Cardiac muscle cell (in vitro differentiated cells and primary cell): ENCODE measurements at places on chromosomes 2 and 18.

DNA sequence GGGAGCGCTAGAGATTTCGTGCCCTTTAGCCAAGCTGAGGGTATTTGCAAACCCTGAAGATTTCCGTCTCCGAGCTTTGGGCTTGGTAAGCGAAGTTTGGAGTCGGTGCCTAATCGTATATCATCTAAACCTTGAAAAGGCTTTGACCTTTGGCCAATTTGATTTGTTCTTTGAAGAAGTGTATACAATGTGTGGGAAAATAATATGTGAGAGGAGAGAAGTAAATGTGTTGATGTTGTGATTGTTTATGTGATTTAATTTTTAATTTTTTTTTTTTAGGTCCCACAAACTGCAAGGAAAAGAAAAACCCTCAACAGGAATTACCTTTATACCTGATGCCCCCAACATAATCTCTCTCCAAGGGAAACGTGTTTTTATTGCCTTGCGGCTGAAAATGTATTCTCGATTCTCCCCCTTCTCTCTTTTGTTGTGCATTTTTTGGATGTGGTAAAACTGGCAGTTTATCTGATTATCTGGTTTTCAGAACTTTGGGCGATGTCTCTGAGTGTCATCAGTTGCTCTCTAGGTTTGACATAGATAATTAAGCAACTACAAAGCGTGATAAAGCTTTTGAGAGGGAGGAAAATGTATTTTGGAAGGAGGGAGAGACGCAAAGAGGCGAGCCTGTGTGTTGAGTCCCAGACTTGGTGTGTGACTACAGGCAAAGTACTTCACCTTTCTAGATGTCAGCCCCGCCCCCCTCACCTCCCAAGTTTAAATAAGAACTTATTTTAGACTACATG is 912 bp upstream of the FBXO11 start:
- DNase-seq: no peak

DNA sequence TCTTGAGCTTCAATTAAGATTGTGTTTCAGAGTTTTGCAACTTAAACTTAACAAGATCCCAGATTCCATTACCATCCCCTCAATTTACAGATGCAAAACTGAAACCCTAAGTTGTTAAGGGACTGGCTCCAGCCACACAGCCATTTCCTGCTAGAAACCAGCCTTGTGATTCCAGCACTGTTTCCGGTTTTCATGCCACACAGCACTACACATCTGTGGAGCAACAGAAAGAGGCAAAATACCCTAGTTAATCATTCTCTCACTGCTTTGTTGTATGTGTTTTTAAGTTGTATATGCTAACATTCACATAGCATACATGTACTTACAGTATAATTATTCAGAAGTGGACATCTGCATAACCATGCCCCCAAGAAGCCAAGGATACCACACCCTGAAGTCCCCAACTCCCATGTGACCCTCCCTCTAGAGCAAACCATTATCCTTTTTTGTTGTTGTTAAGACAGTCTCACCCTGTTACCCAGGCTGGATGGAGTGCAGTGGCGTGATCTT is 87.4 kb downstream of the MYO5B start:
- DNase-seq: no peak

DNA sequence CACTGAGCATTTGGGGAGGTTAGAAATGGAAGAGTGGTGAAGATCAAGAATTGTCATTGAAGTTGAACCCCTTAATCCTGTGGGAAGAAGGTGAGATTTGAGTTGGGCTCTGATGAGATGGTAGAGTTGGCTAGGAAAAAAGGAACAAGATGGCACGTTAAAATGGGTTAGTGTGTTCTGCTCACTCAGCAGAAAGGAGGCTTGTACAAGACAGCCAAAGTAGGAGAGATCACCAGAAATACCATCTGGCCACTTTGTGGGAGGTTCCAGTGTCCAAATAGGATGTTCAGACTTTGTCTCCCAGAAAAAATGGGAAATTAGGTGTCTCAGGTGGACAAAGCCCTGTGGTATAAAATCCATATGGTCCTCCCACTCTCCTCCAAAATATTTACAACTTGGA is 56.0 kb upstream of the SLC14A2 start:
- DNase-seq: no peak

DNA sequence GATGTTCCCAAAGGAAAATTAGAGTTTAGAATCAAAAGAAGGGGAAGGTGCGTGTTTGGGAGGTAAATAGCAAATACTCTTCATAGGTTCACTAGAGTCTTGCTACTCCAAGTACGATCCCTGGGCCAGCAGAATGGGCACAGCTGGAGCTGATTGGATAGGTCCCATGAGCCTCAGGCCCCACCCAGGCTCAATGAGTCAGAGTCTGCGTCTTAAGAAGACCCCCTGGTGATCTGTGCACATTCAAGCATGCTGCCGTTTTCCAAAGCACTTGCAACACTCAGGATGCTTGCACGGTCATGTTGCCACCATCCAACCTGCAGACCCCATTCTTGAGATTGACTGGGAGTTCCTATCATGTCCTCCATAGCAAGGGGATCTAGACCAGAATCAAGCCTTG is 40.5 kb downstream of the ABCG8 start:
- DNase-seq: no peak

GRCh38 chr2:136045835-136046570 is 60.6 kb upstream of the DARS1 start:
- no peak for DNase-seq

DNA sequence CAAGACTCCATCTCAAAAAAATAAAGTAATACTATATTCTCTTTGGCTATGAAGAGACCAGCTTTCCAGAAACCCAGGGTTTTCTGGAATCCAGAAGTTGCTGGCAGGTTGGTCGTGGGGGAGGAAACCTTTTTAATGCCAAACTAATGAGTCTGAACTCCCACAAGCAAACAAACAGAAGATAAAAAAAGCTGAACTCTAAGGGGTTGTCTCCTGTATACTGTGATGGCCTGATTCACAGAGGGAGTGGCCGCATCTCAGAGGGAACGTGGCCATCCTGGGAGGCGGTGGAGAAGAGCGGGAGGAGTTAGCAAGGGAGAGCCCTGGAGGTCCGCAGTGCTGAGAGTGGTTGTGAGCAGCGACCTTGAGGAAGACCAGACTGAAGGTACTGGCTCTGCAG is 36.1 kb downstream of the LIMS1 start:
- peak; percentile 73 for DNase-seq

DNA sequence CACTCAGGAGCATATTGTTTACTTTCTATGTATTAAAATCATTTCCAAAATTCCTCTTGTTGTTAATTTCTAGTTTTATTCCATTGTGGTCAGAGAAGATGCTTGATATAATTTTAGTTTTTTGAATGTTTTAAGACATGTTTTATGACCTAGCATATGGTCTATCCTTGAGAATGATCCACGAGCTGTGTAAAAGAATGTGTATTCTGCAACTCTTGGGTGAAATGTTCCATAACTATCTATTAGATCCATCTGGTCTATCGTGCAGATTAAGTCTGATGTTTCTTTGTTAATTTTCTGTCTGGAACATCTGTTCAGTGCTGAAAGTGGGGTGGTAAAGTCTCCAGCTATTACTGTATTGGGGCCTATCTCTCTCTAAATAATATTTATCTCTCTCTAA is 83.3 kb upstream of the EPAS1 start:
- no peak for DNase-seq

GRCh38 chr18:59996370-59996966 is 96.7 kb downstream of the PMAIP1 start:
- peak; percentile 60 for DNase-seq

DNA sequence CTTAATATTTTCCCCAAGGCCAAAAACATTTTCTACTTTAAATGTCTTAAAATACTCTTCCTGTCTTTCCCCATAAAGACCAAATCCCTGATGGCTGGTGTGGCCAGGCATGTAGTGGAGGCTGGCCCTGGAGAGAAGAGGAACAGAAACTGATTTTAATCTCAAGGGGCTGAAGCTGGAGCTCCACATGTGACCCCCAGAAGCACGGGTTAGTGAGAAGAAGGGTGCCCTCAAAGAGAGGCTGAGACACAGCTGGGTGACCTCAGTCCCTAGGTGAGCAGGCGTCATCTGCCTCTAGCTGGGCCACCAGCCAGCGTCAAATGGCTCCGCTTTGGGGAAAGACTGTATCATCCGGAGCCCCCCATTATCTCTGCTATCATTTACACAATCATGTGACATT is 19.3 kb upstream of the TMEM18 start:
- no peak for DNase-seq

GRCh38 chr18:5669585-5669984 is 125.8 kb upstream of the EPB41L3 start:
- no peak for DNase-seq

DNA sequence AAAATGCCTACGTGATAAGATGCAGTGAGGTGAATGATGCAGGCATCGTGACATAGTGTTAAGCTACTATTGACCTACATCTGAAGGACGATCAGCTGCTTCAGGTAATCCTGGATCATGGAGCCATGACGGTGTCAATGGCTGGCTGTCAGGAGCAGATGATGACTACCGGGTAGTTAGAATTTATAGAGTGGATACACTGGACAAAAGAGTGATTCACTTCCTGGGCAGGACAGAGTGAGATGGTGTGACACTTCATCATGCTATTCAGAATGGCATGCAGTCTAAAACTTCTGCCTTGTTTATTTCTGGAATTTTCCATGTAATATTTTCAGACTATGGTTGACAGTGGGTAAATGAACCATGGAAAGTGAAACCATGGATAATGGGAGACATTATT is 29.5 kb downstream of the METTL8 start:
- peak; percentile 33 for DNase-seq

DNA sequence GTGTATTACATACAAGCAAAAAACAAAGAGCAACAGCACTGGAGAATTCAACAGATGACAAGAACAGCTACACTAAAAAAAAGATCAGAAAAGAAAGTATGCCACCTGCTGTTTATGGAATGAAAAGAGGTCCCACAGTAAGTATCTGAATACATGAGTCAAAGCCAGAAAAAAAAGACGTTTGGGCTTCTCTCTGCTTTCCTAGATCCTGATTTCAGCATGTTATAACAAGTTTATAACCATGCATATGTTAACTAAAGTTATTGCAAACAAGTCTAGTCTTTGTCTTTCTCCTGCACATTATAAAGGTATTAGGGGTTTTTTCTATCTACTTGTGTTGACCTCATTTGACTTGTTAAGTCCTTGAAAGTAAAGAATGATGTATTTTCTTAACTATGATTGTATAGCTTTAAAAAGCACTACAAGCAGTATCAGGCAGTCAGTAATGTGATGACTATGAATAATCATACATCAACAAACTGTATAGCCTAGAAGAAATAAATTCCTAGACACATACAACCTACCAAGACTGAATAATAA is 108.5 kb upstream of the COL5A2 start:
- DNase-seq: peak; percentile 89

DNA sequence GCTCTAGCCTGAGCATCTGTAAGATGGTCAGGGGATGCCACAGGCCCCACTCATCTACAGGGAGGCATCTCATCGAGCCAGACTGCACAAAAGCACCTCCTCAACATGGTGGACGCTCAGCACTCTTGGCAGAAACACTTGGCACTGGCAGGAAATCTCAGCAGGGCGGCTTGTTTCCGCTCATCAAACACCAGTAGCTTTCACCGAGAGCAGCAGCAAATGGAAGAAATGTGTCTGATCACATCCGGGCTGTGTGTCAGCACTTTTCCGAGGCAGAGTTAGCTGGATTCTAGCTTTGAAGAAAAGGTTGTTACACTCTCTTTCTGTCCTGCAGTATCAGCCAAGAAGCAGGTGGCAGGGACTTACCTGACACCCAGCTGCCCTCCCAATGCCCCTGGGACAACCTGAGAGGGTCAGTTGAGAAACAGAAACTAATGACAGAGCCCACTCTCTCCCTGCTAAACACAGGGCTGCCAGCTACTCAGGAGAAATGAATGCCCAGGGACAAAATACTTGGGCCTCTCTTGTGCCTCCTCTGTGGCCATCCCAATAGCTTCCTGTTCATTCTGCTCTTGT is 68.9 kb upstream of the FZD7 start:
- peak; percentile 42 for DNase-seq

GRCh38 chr2:40372283-40372985 is 79.5 kb downstream of the SLC8A1 start:
- no peak for DNase-seq
